Fibroblast of mammary gland (primary cell): ENCODE measurements at places on chromosomes 2 and 18.

- peak; percentile 31 for DNase-seq
Measured at GRCh38 chr2:8594731-8595427, 87.0 kb upstream of the ID2 start.

GRCh38 chr2:50783111-50783510, 248.8 kb downstream of the NRXN1 start:
- DNase-seq, result no peak

GRCh38 chr2:238557936-238558335, 131.2 kb downstream of the ASB1 start:
- no peak for DNase-seq

DNA sequence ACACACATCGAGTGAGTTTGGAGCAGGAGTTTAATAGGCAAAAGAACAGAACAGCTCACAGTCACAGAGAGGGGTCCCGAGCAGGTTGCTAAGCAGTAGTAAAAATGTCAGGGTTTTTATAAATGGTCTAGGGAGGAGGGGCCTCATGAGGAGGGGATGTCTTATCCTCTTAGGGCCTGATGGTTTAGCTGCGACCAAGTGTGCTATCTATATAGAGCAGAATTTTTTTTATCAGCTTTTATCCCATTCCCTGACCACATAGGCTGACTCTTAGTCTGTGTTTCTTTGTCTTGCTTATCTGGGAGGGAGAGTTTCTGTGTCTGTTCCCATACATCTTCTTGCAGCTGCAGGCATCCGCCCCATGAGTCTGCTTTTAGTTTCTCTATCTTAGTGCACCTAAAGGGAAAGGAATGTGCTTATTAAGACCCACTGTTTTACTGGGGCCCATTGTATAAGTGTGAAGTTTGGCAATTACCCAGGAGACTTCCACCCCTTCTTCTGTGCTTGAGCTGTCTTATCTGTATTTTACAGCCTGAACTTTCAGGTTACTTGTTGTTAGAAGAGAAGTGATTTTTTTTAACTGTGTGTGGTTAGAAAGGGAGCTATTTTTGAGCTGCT, 30.4 kb upstream of the GMCL1 start:
- DNase-seq, result peak; percentile 38

DNA sequence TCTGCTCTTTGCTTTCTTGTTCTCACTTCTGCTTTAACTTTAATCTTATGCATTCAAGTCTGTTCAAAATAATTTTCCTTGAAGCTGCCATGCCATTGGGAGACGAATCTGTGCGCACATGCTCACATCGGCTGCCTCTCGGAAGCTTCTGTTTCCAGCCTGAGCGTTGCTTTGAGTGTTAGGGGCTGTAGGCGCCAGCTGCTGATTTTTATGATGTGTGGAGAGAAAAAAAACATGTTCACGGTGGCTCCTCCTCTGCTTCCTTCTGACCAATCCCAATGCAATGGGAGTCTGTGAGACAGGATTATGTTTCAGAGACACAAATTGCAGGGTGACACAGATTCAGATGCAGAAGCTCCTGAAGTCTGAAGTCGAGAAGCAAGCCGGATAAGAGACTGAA, at the start of gene MC4R:
MC4R (minus strand) TSS at position 180 of the 400 bp plus-strand sequence. CDS start 426 bp downstream, outside the sequence.
- peak; percentile 38 for DNase-seq
